Stimulated activated naive CD8-positive, alpha-beta T cell treated with anti-CD3 and anti-CD28 coated beads, Interleukin-15, Interleukin-2, amounts not matched to agents 100 U/mL and 50 U/mL, for 24 hours (primary cell): ENCODE measurements at places on chromosomes 1 and 21.

- no peak for DNase-seq
Observed at GRCh38 chr1:1996207-1996651, 7.4 kb downstream of the CFAP74 start.

DNA sequence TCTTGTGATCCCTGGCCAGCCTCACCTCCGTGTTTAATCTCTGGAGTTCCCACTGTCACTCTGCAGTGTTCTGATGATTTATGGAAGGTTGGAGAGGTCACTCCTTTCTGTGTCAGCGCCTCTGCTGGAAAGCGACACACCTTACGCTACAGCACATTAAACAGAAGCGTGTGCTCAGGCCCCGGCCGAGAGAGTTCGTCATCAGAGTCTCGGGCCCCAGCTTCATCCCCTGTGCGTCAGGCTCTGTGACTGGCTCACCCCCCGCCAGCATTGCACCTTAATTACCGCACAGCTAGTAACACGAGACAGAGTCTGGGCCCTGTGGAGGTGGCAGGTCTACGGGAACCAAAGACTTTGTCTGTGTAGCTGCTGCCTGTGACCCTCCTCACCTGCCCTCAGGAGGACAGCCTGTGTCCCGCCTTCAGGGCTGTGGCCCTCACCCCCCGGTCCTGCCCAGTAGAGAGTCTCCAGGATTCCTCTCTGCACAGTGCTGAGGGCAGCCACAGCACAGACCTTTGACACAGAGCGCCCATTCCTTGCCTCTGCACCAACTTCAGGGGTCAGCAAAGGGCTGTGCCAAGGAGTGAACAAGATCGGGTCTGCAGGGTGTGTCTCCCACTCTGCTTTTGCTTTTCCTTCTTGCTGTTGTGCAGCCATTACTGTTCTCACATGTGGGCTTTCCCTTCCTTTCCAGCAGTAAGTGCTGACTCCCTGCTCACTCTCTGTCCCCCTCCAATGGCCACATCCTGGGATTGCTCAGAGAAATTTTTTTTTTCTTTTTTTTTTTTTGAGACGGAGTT, 157.6 kb downstream of the PGBD5 start:
- no peak for DNase-seq

DNA sequence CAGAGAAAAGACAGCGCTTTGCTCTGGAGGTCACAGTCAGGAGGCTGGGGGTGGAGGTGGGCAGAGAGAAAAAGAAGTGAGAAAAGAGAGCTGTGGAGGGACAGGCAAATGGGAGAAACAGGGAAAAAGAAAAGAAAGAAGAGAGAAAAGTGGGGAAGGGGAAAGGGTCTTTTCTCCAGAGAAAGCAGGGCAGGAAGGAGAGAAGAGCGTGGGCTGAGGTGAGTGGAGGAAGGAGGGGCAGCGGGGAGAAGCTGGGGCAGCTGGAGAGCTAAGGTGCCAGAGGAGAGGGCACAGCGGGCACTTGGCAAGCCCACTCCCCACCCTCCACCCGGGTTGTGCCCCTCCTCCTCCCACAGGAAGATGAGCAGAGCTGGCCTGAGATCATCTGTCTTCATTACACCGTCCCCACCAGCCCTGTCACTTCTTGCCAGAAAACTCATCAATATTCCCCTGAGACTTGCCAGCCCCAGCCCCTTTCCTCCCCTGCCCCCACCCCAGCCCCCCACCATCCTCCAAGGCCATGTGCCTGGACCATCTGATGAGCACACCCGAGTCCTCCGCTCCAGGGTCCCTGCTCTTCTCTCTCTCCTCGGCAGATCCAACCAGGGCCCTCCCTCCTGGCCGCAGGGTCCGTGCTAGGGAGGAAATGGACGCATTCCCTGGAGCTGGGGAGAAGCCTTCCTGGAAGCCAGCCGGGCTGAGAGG, 17.0 kb upstream of the BLACAT1 start:
- DNase-seq, result no peak

DNA sequence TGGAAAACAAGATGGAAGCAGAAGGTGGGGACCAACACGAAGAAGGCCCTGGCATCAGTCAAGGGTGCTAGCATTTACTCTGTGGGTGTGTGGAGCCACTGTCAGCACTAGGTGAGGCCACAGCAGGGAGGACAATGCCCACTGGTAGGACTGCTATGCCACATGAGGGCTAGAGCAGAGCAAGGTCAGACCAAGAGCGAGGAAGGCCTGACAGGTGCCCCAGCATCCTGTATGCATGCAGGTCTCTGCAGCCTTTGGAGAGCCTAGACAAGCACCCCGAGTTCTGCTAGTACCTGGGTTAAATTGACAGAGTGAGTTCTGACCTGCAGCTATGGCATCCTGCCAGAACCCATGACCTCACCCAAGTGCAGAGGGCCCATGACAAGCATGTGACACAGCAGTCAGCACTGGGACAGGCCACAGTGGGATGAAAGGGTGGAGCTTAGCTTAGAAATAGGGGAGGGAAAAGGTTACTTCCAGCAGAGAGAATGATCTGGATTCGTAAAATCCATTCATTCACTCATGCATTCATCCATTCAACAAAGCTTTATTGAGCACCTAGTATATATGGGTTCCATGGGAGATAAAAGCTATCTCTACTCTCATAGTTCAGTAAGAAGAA, 9.0 kb upstream of the CSF1 start:
- peak; percentile 44 for DNase-seq

- DNase-seq, result no peak
Observed at GRCh38 chr1:178587096-178587495, 74.2 kb downstream of the TEX35 start.
